SW 1271 (cell line): ENCODE measurements at places on chromosomes 3 and 15.

DNA sequence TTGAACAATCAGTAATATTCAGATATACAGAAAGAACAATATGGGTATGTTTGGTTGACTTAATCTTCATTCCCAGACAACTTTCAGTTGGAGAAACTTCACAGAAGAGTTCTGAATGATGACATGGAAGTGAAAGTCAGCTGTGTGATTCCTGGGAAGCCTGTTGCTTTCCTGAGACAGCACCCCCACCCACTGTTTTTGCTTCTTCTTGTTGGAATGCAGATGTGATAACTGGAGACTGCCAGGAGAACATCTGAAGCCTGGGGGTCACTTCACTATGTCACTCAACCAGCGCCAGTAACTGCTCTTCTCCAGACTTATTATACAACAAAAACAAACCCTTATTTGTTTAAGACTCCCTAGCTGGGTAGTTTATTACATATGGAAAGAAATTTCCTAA lies 599.4 kb downstream of the ZIC1 start:
- no peak for DNase-seq

DNA sequence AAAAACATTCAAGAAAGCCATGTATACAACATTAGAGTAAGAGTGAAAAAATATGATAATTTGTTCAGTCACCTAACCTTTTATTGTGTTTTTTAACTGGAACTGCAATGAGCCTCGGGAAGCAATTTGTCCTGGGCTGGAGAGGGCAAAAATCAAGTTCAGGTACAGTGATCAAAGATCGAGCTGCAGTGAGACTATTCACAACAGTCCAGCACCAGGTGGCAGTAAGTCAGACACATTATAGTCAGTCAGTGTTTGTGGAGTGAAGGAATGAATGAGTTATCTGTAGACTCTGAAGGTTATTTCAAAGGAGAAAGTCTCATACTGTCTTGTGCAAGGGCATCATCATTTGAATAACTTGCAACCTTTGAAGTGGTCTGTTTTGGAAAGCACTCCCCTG lies 116.6 kb downstream of the CHDH start:
- DNase-seq: no peak

DNA sequence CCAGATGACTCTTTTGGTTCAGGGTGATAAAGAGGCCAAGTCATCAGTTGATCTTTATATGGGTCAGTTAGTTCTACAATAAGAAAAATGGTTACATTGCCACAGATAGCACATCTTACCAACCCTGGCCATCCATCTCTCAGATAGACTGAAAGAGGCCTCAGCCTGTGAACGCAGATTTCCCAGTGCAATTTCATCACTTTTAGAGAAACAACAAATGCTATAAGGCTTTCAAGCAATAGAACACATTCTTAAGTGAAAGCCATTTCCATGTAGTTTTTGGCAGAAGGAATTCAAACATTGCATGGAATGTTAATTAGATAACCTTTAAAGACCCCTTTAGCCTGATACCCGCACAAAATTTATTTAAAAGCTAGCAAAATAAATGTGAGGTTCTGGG lies 200.6 kb upstream of the ZBTB20 start:
- DNase-seq: no peak

- no peak for DNase-seq
Measured at GRCh38 chr3:196599734-196600128, 31.3 kb downstream of the FBXO45 start.

- DNase-seq: no peak
Measured at GRCh38 chr3:124115279-124115678, 123.4 kb upstream of the ROPN1 start.

GRCh38 chr15:55434989-55435825 lies 26.9 kb downstream of the PIERCE2 start:
- peak; percentile 83 for DNase-seq

GRCh38 chr3:69435274-69436265 lies 49.7 kb upstream of the FRMD4B start:
- DNase-seq: no peak

GRCh38 chr3:89221924-89222323 lies 114.5 kb downstream of the EPHA3 start:
- DNase-seq: no peak

- no peak for DNase-seq
Measured at GRCh38 chr3:195061756-195062655, 209.0 kb downstream of the XXYLT1 start.

GRCh38 chr3:88369337-88369736 lies 219.6 kb downstream of the C3orf38 start:
- no peak for DNase-seq

DNA sequence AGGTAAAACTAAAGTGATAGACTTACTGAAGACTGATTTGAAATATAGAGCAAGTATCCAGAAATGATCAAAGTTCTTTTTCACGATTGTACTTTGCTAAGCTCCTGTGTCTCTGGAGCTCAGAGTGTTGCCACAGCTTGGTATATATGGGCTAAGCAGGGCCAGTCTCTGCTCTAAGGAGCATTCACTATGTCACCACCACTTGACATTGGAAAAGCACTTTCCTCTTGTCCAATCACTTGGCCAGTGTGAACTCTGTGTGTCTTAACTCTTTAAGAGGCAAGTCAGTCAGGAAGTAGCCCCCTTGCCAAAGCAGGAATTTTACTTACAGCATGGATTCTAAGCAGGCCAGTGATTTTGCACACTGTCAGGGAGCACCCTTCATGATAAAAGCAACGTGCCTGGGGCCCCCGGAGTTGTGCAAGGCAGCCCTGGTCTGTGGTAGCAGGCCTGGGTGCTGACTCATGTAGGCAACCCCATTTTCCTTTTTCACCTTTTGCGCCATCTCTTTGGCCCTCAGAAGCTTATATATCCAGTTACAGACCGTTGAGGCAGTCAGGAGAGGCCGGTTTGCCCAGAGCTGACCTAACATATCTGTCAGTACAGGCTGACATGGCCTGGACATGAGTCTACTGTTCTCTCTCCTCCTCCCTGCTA lies 73.0 kb downstream of the HCN4 start:
- DNase-seq: no peak

DNA sequence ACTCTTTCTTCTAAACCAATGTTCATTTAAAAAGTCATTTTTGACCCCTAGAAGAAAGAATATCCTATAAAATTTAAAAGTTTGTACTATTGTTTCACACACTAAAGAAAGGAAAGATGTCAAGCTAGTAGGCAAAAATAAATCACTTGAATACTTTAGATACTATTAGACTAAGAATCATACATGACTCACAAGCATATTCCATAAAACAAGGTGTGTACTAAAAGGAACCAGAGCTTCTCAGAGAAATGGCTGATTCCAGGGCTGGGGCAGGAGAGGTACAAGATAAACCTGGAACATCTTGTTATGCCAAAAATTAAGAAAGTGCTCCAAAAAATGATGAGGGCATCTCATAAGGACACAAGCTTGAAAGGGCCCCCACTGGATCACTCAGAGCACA lies 8.7 kb downstream of the DLG1 start:
- DNase-seq: no peak

DNA sequence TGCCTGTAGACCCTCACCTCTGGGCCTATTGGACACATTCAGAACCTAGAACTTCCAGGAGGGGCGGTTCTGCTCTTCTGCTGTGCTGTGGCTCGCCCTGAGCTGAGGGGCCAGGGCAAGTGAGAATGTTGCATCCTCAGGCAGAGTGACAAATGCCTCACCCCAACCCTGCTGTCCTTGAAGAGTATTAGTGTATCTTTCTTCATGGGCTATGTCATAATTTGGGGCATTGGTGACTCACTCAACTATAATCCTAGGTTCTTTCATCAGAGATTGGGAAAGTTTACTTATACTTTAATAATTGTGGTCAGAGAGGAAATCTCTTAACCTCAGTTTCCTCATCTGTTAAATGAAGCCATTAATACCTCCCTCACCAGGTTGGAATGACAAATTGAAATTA lies 143.8 kb downstream of the SV2B start:
- DNase-seq: no peak

GRCh38 chr3:161851941-161852566 lies 355.4 kb downstream of the OTOL1 start:
- DNase-seq: no peak

DNA sequence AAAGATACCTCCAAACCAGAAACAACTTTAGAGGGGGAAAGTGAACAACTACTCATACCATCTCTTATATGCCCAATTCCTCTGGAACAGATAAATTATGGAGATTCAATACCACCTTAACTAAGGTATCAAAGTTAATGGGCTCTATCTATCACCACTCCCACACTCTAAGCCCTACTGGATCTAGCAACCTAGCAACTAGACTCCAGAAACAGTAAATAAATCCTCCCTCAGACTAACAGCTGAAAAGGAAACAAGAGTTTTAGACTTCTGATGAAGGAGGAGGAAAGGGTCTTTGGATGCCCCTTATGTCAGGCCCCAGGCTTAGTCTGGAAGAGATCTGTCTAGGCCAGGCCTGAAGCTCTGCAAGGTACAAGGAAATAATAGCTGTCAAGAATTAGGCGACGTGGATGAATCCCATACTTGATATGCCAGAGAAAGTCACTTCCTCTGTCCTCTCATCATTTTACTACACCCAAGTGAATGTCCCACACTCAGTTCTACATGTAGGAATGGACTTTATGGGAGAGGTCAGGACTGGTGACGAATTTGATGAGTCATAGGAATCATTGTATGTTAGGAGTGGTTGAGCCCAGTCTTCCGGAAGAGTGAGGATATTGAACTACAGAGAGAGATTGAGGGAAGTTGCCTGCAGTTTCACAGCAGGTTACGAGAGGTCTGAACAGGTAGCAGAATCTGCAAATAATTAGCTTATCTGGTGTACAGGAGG lies 113.8 kb downstream of the AKAP13 start:
- peak; percentile 91 for DNase-seq

GRCh38 chr3:52057812-52058495 lies 1.6 kb upstream of the DUSP7 start:
- no peak for DNase-seq

GRCh38 chr3:146540236-146540635 lies 4.2 kb downstream of the PLSCR1 start:
- DNase-seq: no peak

DNA sequence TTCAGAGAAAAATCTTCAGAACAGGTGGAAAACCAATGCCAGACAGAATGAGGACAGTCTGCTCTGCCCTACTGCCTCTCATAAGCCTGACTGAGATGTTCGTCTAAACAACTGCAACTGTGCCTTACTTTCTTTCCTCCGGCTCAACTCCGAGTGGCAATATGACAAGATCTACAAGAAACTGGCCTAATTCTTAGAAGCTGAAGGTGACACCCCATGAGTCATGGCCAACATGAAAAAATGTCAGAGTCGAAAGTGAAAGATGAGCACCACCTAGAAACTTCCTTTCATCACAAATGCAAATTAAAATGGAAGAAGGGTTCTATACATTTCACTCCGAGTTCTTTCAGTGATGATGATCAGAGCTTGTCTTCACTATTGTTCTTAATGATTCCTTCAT lies 12.9 kb downstream of the PCYT1A start:
- no peak for DNase-seq

DNA sequence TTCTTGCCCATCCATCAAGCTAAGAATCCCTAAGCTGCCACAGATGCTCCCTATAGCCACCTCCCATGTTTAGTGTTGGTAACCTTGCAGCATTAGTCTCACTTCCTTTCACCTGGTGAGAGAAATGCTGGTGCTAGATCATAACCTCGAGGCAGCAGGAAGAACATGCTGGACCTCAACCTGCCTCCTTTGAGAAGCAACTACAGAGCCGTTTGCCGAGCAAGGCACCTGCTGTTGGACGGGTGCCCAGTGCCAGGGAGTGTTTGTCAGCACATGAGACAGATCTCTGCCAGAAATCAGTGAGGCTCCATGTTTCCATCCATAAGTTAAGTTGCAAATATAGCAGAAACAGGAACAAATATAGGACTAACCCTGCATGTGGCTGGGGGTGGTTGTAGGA lies 955.7 kb downstream of the TUSC7 start:
- DNase-seq: no peak

GRCh38 chr15:72306211-72306785 lies 13.7 kb downstream of the CELF6 start:
- DNase-seq: no peak

DNA sequence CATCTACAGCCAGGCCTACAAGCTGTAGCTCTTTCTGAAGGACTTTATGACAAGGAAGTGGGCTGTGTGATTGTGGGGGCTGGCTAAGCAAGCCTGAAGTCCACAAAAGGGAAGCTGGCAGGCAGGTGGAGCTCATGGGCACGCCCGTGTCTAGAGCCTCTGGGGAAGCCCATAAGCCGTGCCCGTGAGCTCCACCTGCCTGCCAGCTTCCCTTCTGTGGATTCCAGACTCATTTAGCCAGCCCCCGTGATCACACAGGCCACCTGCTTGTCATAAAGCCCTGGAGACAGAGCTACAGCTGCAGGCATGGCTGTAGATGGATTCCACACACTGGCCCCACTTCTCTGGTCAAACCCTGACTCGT lies 15.2 kb downstream of the EFCC1 start:
- DNase-seq: no peak

GRCh38 chr15:42593143-42593542 lies 17.7 kb downstream of the STARD9 start:
- no peak for DNase-seq

- DNase-seq: no peak
Measured at GRCh38 chr3:16587047-16587680, 18.1 kb downstream of the DAZL start.

GRCh38 chr15:29571792-29572431 lies 250.4 kb downstream of the TJP1 start:
- DNase-seq: no peak

DNA sequence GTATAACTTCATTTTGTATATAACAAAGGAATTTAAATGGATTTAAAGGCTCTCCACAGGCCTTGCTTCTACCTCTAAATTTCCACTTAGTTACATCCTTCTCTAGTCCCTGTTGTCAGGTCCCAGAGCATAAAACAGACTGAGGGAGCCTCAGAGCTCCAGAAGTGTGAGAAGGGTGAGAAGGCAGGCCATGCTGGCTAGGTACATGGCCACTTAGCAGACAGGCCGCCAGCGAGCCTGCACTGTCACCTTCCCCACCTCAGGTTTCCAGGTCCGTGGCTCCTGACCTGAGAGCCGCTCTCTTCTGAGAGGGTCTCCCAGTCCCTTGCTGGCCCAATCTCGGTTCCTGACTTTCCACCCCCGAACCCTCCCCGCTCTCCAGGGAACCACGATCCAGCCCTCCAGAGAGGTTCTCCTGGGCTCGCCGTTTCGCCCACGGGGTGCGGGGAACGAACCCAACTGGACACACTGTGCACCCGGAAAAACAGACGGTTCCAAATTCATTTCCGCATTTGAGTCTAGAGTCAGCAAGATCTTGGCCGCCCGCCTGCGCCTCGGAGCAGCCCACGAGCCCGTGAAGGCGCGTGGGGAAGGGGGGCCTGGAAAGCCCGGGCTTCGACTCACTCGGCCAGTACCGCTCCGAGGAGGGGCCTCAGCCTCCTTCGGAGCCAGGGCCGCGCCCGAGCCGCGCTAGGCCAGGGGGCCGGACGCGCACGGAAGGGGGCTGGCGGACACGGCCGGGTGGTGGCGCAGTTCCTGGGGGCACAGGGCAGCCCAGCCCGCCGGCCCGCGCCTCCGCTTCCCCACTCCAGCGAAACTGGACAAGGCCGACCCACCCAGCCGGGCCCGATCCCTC lies 16.7 kb upstream of the SOX2 start:
- DNase-seq: no peak
